ENCODE measurements at places on chromosomes 3 and 15.

GRCh38 chr3:185021256-185021655 is 131.6 kb downstream of the C3orf70 start:
- no peak for DNase-seq

GRCh38 chr15:62112081-62112480 is 45.3 kb downstream of the C2CD4A start:
- DNase-seq, result no peak

- no peak for DNase-seq
These were observed 2.4 kb downstream of the KLF15 start for GRCh38 chr3:126354776-126355175.

- DNase-seq, result no peak
These were observed 73.8 kb downstream of the MB21D2 start for GRCh38 chr3:192843723-192844485.

DNA sequence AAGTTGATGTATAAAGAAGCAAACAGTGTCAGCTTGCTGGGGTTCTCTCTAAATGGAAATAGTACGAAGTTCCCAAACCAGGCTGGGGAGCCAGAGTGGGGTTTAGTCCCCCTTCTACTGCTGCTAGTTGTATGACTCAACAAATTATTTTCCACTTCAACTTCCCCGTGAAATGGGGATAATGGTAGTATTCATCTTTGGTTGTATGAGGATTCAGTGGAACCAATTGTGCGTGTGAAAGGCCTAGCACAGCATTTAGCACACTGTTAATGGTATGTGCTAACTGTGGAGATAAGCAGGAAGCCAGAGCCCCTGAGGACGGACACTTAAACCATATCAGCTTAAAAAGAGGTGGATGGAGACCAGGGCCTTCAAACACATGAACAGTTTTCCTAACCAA is 4.2 kb downstream of the SORD start:
- DNase-seq, result no peak

GRCh38 chr3:27079427-27080257 is 289.5 kb downstream of the NEK10 start:
- DNase-seq, result no peak

- no peak for DNase-seq
These were observed 22.0 kb upstream of the FAM3D start for GRCh38 chr3:58688574-58688973.

DNA sequence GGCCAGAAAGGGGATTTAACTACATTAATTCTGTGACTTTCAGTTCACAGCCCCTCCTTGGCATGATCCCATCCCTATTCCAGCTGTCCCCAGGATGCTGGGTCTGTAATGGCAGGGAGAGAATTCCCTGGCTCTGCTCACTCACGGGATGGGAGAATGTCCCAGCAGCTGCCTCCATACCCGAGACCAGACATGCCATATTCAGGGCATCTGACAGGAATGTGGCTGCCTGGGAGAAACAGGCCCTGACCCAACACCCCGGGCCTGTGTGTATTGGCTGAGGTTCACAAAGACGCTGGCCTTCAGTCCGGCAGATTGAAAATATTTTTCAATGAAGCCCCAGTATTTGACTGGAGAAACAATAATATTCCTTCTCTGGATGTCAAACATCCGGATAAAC is 83.6 kb upstream of the SMAD3 start:
- no peak for DNase-seq

GRCh38 chr15:78850352-78850751 is 22.3 kb upstream of the MORF4L1 start:
- no peak for DNase-seq

- no peak for DNase-seq
These were observed 780 bp upstream of the ACAD9 start for GRCh38 chr3:128878556-128879124.

DNA sequence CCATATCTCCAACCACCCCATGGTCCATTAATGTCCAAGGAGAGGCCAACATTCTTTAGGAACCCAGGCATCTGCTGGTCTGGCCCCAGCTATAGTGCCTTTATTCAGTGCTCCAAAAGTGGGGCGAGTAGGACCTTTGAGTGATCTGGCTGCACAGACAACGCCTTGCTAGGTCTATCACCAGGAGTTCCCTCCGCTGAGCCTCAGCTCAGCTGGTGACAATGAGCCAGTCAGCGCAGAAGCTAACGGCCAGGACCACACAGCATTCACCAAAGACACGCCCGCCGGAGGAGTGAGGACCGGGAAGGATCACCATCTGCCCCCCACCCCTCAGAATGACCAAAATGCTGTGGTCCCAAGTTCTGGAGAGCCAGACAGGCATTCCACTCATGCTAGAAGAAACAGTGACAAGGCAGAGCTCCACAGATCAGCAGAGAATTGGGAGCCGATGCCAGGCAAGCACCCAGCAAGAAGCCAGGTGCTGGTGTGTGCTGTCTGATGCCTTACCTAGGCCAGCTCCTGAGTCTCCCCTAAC is 19.0 kb downstream of the TBC1D2B start:
- DNase-seq, result no peak

- DNase-seq, result no peak
These were observed 8.9 kb downstream of the VWA5B2 start for GRCh38 chr3:184238246-184238818.

GRCh38 chr3:66115858-66116654 is 77.3 kb upstream of the MAGI1 start:
- no peak for DNase-seq

DNA sequence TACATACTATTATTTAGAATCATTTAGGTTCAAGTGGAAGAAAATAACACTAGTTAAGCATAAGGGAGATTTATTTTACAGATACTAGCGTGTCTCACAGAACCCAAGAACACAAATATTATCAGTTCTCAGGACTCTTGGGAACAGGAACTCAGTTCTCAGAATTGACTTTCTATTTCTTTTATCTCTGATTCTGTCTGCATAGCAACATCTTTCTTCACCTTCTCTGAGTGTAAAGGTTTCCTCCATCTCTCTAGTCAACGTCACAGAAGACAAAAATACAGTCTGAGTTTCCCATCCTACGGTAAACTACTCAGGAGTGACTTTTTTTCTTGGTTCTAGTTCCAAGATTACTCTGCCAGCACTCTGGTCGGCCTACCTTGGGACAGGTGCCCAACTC is 220.0 kb downstream of the SV2B start:
- DNase-seq, result no peak

DNA sequence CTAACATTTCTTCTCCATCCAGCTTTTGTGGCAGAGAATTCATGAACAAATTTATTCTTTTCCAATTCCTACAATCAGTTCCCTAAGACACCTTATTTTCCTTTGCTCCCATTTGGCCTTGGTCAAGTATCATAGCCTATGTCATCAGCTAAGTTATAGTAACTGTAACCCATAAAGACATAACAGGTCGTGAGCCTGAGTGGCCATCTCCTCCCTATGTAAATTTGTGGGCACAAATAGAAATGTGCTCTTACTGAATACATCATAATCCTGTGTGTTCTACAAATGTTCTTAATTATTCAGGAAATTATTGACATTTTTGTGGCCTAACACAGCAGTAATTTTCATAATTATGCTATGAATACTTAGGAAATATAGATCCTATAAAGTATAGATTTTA is 108.9 kb upstream of the ZNF717 start:
- no peak for DNase-seq

- DNase-seq, result no peak
These were observed 48.9 kb upstream of the POLG start for GRCh38 chr15:89383365-89384175.

DNA sequence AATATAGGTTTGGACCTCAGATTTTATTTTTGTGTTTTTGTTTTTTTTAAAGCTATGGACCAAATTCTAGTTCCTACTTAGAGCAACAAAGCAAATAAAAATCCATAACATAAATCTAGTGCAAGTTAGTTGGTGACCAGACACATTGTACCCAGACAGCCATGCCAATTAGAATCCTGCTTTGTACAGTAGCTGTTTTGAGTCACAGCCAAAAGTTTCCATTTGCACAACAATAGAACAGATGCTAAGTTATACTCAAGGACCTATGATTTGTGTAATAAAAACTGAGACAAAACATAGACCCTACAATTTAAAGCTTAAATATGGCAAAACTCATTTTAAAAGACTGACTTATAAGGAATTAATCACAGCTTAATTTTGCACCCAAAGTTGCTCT is 513.1 kb upstream of the CBLB start:
- no peak for DNase-seq

- no peak for DNase-seq
These were observed 3.8 kb upstream of the GATA2 start for GRCh38 chr3:128496602-128497304.

GRCh38 chr3:114804099-114804498 is 343.0 kb downstream of the ZBTB20 start:
- no peak for DNase-seq

GRCh38 chr15:77421370-77421700 is 647 bp downstream of the HMG20A start:
- no peak for DNase-seq

DNA sequence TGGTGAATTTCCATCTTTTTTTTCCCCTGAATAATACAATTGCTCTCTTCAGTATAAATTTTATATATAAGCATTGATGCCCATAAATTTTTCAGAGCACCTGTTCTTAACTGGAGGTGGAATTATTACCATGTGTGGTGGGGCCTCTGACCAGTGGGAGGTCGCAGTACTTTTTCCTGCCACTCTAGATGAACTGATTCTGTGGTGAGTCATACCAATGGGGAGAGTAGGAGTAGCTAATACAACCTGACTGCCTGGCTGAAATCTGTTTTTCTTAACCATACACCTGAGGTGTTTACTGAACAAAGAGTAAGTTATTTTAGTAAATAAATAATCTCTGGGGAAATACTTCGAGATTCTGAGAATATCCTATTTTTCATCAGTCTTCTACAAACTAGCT is 67.2 kb downstream of the UNC13C start:
- no peak for DNase-seq

DNA sequence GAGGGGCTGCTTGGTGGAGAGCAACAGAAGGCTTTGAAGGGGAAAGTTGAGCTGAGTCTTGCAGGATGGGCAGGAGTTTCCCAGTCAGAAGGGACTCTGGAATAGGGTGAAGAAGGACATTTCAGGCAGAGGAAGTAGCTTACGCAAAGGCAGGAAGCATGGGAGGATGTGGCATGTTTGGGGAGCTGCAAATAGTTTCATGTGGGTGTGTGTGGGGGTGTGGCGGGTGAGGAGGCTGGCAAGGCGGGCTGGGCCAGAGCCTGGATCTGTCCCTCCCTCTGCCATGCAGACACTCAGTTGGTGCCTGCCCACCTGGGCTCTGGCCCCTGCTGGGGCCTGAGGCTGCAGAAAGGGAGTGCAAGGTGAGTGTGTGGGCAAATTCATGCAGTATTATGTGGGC is 10.4 kb downstream of the TEX264 start:
- DNase-seq, result no peak

- DNase-seq, result no peak
These were observed 659.3 kb upstream of the ARRDC4 start for GRCh38 chr15:97301166-97301565.

DNA sequence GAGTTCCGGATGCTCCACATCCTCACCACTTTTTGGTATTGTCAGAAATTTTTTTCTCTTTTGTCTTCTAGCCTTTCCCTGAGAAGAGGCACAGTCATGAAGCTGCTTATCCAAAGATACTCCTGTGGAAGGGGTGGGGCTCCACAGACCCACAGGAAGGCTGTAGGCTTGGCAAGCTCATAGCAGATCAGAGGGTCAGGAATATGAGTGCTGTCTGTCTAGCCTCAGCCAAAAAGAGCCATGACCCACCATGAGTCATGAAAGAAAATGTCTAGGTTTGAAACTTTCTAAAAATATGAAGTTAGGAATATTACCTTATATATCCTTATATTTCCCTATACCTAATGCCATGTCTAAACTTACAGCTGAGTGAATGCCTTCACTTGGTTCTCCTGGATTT is 118.2 kb upstream of the THBS1 start:
- DNase-seq, result no peak

DNA sequence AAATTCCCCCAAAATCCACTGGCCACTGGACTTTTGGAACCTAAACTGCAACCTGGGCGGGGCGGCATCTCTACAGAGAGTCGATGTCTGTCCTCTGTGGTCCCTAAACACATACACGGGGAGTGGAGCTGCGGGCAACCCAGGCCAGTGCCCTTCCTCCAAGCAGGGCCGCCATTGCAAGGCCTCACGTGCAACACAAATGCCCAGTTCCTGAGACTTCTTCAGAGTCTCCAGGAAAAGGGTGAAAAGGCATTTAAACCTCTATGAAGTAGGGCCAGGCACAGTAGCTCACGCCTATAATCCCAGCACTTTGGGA is 4.9 kb downstream of the MUC4 start:
- no peak for DNase-seq

DNA sequence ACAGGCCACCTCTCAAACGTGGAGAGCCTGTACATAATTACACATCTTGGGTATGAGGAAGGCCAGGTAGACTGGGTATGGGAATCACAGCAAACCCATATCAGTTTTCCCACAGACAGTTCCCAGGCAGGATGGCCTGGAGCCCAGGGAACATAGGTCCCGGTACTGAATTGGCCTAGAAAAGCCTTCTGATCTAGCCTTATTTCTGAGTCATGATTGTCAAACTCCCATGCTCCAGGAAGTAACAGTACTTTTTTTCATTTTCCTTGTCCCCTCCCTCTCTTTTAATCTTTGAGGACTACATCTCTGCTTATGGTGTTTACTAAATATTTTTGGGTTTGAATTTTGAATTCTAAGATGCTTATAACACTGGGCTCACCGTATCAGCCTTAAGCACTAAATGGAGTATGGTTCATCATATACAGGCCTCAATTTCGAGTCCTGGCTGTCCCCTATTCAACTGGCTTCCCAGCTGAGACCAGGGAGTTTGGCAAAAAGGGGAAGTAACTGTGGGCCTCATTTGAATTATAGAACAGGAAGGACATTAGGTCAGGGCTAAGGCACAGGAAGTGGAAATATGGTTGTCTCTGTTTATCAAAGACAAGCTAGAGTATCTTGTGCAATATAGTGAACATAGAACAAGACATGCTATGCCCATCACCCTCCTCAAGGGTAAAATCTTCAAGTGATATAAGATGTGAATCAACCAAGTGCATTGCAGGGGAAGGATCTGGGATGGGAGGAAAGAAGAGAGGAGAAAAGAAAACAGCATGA is 494.6 kb downstream of the NTRK3 start:
- DNase-seq, result no peak

DNA sequence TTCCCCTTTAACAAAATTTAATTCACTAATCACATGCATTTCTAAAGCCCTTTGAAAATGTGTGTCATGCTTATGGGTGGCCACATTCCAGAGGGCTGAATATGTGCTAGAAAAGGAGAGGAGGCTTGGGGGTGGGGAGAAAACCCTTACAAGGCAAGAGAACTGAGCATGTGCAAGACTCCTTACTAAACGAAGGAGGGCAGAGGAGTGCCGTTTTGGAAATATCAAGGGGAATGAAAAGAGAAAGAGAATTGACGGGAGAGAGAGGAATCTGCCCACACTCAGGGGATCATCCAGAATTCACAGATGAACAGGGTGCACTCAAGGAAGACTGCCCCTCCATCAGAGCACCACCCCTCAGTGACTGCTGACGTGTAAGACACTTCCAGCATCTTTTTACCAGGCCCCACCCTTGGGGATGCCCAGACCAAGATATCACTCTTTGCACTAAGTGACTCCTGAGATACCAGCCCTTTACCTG is 37.9 kb upstream of the TSC22D2 start:
- no peak for DNase-seq
